ENCODE measurements at places on chromosomes 3 and 15. TPM values are rescaled to one million over a fixed set of nuclear protein-coding genes. Genes with fewer than 3 reads are reported as not detected.

The CNTN4 gene
- total RNA-seq, result not detected

The PCSK6 gene
- total RNA-seq, result 19.8 TPM

The CYP8B1 gene
- total RNA-seq, result not detected

The CELF6 gene
- not detected for total RNA-seq

The FMN1 gene
- 3.4 TPM for total RNA-seq

The ISLR gene
- total RNA-seq, result not detected

The PSTPIP1 gene
- total RNA-seq, result 0.53 TPM

The KCTD6 gene
- 5.8 TPM for total RNA-seq

The ANKRD63 gene
- not detected for total RNA-seq

The C15orf62 gene
- 0.27 TPM for total RNA-seq

The PIGZ gene
- 0.67 TPM for total RNA-seq

The TLR9 gene
- not detected for total RNA-seq

The PLIN1 gene
- total RNA-seq, result not detected

The FBXL2 gene
- 5.9 TPM for total RNA-seq

The AGBL1 gene
- total RNA-seq, result not detected

The CPOX gene
- total RNA-seq, result 50.0 TPM

The PRRT3 gene
- total RNA-seq, result 1.0 TPM

All from HT1080 (cell line).